ENCODE measurements at places on chromosomes 6 and 20.

DNA sequence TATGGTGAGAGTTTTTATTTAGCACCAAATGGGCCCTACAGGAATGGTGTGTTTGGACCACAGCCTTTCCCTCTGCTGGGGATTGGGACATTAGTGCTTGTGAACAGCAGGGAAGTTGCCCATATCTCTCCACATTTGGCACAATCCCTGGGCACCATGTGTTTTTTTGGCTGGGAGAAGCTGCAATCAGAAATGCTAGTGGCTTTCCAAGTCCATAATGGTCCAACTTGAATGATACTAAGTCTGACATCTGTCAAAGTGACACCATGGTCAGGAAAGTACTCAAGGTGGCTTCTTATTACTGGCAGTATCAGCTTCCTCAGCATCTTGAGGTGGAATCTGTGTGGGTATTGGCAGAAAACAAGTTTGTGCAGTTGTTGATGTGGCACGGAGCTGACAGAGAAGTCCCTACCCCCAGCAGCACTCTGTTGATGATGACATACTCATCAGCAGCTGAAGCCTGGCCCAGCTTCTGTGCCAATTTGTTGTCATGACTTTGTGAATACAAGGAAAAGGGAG is 53.0 kb downstream of the SASH1 start:
- DNase-seq, result no peak

DNA sequence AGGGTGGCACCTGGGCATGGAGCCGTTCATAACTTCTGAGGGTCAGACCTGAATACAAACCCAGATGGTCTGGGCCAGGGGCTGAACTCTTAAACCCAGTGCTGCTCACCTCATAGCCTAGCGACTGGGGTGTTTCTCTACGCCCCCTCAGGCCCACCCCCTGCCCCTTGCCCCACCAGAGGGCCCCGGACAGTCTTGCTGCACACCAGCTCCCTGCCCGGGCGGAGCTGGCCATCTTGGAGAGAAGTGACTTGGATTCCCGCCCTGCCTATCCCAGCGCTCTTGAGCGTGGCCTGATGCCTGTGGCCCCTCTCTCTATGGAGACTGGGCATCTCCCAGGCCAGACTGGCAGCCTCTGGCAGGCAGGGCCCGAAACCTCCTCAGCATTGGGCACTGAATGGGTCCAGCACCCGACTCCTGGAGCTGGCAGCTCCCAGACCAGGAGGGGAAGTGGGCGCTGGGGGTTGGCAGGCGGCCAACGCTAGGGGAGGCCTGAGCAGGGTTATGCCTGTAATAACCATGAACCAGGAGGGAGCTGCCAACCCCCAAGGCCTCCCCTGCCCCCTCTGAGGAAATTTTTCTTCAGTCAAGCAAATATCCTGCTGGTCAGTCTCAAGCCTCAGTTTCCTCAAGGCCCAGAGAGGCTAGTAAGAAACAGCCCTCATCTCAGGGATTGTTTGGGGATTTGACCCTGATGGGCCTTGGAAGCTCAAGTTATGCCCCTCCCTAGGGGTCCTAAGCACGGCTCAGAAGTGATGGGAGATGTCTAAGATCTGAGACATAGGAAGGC is 169.5 kb downstream of the VEGFA start:
- DNase-seq, result no peak

GRCh38 chr20:37986044-37986858 is 47.0 kb downstream of the TTI1 start:
- DNase-seq, result no peak

DNA sequence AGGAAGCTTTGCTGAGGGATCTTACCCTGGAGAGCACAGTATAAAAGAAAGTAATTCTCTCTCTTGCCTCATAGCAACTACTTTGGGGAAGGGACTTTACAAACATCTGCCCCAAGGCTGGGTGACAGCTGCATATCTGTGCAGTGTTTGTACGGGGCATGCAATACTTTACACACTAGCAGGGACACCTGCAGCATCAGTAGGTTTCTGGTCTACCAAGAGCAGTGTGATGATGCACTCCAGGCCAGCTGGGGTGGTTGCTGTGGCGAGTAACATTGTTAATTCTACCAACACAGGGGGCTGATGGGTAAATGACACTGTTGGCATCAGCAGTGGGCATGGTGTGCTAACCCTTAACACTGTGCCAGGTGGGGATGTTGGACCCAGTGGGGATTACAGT is 48.0 kb downstream of the ADTRP start:
- no peak for DNase-seq

- DNase-seq, result no peak
These were observed 72.2 kb upstream of the NAA20 start for GRCh38 chr20:19944772-19945459.

- DNase-seq, result no peak
These were observed 394.5 kb upstream of the SLC35B3 start for GRCh38 chr6:8829796-8830195.

DNA sequence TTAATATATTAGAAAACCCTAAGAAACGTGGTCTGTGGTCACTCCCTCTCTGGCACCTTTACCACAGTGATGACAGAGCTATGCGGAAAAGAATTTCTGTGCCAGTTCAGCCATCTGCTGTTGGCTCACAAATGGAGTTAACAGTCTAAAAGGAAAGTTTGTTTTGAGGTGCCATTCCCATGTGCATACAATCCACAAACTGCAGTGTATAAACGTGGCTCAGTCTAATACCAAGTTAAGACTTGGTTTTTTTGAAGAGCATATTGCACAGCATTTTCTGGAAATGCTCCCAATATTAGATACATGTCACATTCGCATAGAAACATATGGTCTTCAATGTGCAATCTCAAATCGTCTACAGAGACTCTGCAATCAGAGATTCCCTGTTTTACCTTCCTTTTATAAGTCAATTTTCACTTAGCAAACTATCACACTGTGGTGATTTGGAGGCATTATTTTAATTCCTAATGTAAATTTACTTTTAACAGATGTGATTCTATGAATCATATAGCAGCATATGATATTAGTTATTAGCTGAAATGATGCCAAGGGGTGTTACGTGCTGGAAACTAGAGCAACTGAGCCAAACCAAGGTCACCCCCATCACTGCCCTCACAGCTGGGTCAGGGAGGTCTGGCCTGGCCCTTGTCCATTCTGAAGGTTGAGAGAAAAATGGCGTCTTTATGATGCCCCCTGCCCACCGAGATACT is 383.5 kb downstream of the PRKN start:
- no peak for DNase-seq

GRCh38 chr6:12956991-12957320 is 240.4 kb downstream of the PHACTR1 start:
- no peak for DNase-seq

DNA sequence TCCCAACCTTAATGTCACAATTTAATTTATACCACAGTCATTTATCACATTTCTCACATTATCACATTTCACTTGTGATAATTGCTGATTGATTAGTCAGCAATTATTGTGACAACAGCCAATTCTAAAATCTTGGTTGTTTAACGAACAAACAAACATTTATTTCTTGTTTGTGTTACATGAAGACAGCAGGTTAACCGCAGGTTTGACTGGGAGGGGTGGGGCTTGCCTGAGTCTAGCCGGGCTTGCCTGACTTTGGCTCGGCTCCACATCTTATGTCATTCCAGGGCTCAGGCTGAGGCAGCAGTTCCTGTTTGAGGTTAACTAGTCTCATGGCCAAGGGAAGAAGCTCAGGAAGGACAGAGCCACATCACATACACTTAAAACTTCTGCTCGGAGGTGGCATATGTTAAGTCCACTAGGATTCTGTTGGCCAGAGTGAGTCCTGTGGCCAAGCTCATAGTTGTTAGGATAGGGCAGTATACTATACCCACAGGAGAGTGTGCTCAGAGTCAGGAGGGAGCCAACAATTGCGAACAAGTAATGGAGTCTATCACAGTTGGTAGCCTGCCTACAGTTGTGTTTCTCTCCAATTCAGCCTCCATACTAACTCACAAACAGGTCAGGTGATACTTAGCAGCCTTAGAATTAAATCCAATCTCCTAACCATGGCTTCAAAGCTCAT is 90.0 kb upstream of the IFNGR1 start:
- DNase-seq, result no peak

DNA sequence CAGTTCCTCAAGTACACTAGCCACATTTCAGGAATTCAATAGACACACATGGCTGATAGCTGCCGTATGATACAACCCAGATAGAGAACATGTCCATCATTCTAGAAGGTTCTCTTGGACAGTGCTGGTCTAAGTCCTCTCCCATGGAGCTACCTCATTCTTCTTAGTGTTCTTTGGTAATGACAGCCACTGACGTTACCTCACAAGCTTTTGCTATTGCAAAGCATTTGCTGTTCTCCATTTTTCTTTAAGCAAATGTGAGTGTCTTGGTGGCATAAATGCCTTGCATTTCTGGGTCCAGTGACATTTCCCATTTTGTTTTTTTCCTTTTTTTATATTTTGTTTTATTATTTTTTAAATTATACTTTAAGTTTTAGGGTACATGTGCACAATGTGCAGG is 8.3 kb upstream of the CEBPB start:
- DNase-seq, result no peak

DNA sequence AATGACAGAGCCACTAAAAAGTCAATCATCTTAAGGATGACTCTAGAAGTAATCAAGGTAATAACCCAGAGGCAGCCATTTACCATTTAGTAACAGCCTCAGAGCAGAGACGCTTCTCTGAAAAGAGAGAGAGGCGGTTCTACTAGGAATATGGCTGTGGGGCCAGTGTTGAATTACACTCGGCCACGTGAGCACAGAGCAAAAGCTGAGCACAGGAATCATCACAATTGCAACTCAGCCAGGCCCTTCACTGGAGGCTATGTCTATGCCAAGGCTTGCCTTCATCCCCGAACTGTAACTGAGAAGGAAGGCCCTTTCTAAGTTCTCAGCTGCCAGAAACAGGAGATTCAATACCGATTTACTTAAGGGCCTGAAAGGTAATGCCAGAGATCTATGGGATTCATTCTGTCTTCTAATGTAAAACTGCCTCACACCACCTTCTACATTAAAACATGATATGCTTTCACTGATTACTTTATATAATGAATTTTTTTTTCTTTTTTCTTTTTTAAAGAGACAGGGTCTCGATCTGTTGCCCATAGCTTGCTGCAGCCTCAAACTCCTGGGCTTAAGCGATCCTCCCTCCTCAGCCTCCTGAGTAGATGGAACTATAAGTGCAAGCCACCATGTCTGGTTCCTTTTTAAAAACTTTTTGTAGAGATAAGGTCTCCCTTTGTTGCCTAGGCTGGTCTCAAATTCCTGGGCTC is 67.6 kb downstream of the NUDT3 start:
- no peak for DNase-seq

DNA sequence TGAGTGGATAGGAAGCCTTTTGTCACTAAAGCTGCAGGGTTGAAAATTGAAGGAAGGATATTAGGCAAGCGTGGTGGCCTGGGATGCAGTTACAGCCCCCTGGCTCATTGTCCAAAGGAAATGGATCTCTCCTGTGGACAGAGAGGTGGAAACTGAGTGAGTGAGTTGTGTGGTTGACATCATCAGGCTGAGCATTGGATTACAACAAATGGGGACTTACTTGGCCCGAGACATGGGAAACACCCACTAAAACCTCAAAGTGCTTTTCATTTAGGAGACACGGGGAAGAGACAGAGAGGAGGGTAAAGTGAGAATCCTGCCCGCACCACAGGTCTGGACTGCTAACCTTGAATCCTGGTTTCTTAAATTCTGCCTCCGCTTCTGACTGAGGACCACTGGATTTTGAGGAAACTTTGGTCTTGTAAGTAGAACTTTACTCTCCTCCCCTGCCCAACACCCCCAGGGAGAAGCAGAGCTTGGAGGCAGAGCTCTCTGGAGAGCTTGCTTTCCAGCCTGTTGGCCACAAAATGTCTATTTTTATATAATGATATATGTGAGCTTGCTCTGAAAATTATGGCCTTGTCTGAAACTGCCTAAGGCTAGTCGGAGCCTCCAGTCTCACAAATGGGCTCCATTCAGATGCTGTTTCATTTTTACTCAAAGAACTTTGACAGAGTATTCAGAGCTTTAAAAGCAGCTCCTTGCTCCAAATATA is at the start of gene PKIG:
TSS of gene PKIG (plus strand) at position 269 of the 715 bp plus-strand sequence. CDS start 31,978 bp downstream, outside the sequence.
- no peak for DNase-seq

DNA sequence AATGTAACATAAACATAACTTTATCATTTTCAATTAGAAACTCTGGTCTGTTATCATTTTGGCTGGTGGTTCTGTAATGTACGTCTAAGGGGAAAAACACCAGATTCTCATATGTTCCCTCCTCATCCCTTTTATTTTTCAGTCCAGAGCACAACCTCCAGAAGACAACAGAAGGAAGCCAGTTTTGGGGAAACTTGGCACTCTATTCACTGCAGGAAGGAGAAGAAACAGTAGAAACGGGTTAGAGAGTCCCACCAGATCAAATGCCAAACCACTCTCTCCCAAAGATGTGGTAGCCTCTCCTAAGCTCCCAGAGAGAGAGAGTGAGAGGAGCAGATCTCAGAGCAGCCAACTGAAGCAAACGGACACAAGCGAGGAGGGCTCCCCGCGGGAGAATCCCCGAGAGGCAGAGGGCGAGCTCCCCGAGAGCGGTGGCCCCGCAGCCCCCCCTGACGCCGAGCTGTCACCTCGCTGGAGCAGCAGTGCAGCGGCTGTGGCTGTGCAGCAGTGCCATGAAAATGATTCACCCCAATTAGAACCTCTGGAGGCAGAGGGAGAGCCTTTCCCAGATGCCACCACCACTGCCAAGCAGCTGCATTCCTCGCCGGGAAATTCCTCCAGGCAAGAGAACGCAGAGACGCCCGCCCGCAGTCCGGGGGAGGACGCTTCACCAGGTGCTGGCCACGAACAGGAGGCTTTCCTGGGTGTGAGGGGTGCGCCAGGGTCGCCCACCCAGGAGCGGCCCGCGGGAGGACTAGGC is 117.8 kb downstream of the RTN4IP1 start:
- no peak for DNase-seq

DNA sequence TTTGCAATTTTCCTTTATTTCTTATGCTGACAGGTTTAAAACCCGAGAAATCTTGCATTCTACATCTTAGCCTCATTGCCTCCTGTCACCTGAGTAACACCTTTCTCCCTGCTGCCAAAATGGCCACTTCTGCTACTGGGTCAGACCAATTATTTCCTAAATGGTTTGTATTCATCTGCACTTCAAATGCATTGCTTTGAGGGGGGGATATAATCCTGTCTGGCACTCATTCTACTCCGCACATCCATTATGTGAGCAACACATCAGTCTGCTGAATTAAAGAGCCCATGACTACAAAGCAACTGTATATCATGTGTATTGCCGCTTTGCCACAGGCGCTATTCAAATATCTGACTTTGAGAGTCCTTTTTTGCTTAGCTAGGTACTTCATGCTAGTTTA is 141.6 kb upstream of the TSHZ2 start:
- DNase-seq, result no peak

All from stimulated activated CD4-positive, alpha-beta T cell treated with anti-CD3 and anti-CD28 coated beads, Interleukin-1b, Interleukin-23, amount 100 ng/mL, for 4 hours (primary cell).